ENCODE measurements at places on chromosomes 7 and 10.

GRCh38 chr10:48551861-48552591 is 52.8 kb downstream of the ARHGAP22 start:
- DNase-seq: peak; percentile 43

DNA sequence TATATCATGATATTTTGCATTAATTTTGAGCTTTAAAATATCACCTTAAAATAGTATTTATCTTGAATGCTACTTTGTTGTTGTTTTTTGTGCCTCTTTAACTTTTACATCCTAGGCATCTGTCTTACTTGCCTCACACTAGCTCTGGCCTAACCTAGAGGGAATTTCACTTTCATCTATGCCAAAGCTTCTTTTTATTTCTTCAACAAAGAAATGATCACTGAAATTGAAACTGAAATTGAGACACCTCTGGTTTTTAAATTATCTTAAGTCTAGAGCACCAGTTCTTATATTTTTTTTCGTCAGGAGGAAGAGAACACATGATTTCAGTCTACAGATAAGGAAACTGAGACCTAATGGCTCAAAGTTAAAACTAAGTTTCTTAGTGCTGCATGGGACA is 3.5 kb upstream of the SCIN start:
- peak; percentile 14 for DNase-seq

GRCh38 chr10:6813306-6813705 is 233.2 kb upstream of the PRKCQ start:
- DNase-seq: no peak

DNA sequence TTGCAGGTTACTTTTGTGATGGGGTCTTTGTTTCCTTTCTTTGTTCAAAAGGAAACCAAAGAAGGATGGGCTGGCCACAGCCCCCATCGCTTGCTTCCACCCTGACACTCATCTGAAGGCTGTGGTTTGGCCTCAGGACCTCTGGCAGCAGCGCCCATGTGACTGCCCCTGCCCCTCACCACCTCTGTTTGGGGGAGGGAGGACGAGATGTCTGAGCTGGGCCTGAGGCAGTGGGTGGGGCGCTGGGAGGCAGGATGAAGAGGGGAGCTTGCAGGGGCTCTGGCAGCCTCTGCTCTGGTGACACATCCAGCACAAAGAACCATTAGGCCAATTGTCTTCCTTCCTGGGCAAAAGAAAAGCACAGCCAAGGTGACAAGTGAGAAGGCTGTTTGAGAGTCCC is 15.9 kb upstream of the CHST15 start:
- DNase-seq: no peak

GRCh38 chr7:14158111-14158510 is 168.6 kb upstream of the ETV1 start:
- DNase-seq: no peak

GRCh38 chr10:96568402-96568801 is 18.4 kb downstream of the TM9SF3 start:
- DNase-seq: no peak

DNA sequence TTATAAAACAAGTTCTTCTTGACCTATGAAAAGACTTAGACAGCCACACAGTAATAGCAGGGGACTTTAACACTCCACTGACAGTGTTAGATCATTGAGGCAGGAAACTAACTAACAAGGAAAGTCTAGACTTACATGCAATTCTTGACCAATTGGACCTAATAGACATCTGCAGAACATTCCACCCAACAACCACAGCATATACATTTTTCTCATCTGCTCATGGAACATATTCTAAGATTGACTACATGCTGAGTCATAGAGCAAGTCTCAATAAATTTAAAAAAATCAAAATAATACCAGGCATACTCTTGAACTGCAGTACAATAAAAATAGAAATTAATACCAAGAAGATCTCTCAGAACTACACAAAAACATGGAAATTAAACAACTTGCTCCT is 219.5 kb upstream of the HPS1 start:
- DNase-seq: no peak

GRCh38 chr10:124200011-124200410 is 106.6 kb upstream of the CHST15 start:
- no peak for DNase-seq

GRCh38 chr7:106568680-106569499 is 92.1 kb downstream of the CCDC71L start:
- DNase-seq: peak; percentile 44

DNA sequence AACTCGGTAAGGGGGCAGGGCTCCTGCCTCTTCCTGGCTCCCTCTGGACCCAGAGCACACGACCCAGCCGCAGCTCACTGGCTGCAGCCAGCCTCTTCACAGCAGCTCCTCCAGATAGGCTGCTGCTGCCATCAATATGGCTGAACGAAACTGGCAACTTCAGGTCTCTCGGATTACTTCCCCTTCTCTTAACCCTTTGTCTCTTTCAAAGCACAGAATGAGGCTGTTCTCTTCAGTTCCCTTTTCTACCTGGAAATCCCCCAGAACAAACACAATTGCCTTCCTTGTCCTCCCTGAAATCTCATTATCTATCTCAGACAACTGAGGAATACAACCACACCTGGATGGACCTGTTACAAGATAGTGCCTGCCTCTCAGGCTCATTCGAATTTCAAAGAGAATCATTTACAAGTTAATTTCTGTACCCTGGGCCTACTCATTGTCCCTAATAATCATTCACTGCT is 193.4 kb upstream of the MBL2 start:
- DNase-seq: no peak

GRCh38 chr10:14698111-14698828 is 76.4 kb downstream of the FAM107B start:
- no peak for DNase-seq

DNA sequence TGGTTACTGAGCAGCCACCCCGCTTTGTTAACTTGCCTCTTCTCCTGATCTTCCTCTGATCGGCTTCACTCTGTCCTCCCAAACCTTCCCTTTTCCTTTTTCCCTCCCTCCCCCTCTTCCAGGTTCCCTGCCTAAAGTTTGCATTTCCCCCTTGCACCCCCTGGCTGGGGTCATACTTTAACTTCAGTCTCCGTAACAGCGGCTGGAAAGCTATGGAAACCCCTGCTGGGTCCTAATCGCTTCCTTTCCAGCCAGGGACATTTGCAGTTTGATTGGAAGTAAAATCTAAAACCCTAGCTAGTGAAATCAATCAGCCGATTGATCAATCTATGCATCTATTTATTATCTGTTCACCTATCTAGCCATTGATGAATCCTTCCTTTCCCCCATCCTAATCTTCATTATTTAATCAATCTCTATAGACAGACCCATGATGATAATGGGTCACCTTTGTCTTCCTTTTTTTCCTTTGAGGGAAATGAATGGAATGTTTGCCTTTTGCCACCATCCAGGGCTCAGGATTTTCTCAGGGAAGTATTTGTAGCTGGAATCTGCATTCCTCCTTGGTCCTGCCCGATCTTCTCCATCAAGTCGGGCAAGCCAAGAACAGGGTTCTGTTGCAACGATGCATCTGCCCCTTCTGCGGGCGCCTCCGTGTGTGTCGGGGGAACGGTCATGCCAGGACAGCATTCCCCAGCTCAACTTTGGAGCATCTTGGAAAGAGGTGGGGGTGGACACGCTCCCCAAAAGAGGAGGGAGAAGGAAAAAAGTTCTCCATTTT is 8.8 kb downstream of the GATA3 start:
- no peak for DNase-seq

DNA sequence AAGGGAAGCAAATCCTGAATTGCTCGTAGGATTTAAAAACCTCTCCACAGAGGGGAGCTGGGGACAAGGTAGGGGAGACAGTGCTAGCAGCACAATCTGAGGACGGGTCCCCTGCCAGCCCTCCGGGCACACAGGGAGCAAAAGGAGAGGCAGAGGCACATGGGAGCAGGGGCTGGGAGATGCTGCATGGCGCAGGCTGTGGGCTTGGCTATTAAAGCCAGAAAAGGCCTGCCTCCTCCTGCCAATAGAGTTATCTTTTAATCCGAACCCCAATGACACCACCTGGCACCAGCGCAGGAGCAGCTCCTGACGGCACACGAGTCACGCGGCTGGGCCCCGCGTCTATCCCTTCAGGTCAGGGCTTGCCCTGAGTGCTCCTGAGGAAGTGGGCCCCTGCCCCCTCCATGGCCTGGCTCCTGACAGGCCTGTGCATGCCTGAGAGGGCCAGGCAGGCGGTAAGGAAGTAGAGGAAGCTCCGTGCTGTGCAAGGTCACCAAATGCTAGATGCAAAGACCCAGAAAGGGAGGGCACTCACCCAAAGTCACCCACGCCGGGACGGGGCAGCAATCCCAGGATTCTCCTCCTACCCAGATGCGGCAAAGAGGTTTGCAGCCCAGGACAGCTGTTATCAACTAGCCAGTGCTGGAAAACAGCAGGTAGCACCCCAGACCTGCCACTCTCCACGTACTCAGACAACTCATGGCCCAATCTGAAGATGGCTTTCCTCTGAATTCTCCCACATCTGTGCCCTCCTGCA is 28.1 kb downstream of the DLG5 start:
- no peak for DNase-seq

DNA sequence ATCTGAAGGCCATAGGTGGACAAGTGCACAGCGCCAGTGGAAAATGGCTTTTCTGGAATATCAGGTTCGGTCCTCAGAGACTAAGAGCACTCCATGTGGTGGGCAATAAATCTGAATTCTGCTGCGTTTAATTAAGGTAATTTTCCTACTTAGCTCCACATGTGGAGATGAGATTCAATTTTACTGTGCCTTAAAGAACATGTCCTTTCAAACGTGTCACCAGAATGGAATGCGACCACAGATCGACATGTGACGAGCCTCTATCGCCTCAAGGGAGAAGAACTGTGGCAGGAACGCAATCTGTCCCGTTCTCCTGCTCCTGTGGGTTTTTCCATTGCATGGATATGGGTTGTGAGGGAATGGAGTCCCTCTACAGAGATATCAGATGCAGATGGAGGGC is 205.3 kb upstream of the ZNF32 start:
- DNase-seq: no peak

- no peak for DNase-seq
Observed at GRCh38 chr7:109094-109493, 83.3 kb upstream of the FAM20C start.

DNA sequence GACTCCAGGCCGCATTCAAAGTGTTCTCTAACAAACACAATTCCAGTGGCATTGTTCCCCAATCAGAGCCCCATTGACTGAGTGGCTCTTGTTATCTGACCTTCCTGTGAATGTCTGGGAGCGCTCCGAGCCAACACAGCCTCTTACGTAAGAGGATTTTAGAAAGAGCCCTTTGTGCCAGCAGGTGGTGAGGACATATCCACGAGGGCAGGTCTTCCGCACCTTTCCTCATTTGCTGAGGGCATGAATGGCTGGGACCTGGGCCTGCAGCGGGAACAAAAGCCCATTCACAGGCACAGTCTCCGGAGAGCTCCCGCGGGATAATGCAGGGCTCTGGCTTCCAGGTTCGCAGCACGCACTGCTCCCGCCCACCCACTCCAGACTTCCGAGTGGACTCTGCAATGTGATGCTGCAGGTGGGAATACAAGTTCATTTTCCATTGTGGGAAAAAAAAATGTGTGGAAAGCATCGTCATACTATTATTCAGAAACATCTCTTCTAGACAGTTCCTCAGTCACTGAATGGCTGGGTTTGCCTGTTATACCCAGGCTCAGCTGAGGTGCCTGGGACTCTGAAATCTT is 295.0 kb upstream of the IGFBP3 start:
- DNase-seq: no peak

DNA sequence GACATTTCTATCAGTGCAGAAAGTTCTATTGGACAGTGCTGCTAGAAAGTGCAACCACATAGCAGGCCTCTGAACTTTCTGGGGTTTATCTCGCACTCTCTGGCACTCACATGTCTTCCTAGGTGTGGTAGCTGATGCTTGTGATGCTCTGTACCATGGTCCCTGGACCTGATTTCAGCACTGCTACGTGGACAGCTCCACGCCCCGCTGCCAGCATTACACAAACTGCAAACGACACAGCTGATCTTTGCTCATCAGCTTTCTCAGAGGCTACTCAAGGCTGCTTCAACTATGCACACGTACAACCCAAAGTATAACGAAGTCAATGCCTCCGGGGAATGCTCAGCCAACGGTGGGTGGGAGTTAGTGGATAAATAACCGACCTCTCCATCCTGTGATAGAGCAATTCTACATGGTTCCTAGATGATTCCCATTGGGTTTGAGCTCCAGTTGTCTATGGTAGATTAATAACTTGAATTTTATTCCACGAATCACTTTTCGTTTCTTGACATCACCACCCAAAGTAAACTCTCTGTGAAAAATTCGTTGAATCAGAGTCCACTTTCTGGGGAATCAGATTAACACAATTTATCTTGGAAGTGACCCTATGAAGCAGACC is 302.5 kb downstream of the ACTR3B start:
- DNase-seq: no peak

DNA sequence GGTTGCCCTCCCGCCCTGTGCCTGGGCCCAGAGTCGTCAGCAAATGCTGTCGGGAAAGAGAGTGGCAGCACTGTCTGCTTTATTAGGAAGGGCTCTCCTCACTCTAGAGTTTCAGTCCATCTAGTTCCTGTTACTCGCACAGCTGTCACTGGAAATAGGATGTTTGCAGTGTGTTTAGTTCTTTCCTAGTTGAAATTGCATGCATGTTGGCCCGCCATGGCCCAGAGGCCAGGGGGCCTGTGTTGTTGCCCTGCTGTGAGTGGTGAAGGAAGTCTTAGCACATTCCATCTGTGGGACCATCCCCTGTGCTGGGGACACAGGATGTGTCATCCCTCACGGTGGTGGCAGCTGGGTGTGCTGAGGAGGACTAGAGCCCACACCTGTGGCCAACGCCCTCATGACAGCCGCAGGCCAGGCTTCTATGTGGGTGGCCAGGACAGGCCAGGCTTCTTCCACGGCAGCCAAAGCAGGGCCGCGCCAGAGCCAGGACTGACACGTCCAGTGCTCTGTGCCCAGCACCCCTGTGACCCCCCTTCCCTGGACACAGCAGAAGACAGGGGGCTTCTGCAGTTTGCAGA is 45.4 kb downstream of the ZNF467 start:
- no peak for DNase-seq

Measured in activated CD4-positive, alpha-beta T cell treated with anti-CD3 and anti-CD28 coated beads, Interleukin-2, Interleukin-6, amounts not matched to agents 100 ng/mL and 50 ng/mL, durations not matched to agents 16 hours and 8 hours (primary cell).